ENCODE measurements at places on chromosomes 3 and 15.
A peak's percentile ranks its signal among the peaks of the same experiment; 100 is the strongest.

DNA sequence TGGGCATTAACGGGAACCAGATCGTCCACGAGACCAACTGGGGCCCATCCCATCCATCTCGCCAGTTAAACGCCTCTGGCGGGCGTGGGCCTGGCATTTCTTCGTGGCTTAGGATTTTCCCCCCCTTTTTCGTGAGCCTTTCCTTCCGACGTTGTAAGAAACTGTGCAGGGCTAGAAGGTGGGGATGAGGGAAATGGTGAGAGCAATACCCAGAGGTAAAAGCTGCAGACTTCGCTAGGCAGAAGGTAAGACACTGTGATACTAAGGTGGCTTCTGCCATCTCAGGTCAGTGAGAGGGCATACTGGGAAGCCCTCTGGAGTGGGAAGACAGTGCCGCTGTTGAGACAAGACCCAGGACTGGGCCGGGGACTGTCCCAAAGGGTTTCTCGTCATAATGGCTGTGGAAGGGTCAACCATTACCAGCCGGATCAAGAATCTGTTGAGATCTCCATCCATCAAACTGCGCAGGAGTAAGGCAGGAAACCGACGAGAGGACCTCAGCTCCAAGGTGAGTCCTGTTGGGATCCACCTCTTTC is 666 bp downstream of the MAPKBP1 start:
- DNase-seq = no peak

DNA sequence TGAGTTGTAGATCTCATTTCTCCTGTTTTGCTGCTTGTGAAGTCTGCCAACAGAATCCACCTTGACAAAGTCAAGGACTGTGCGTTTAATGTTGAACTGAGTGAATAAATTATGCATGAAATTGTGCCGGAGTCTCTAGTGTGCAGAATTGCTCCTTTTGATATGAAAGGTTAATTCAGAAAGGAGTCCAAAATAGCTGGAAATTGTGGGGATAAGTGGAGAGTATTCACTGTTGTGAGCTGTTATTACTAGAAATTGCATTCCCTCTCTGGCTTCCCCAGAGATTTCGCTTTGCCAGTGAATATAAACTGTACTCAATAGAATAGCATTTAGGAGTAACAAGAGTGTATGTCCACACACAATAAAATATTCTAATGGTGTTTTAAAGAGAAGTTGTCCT is 43.1 kb downstream of the SAMMSON start:
- no peak for DNase-seq

- DNase-seq = no peak
Measured at GRCh38 chr3:28646435-28646834, 297.8 kb upstream of the AZI2 start.

GRCh38 chr15:58530056-58530590 is 98.3 kb downstream of the LIPC start:
- no peak for DNase-seq

DNA sequence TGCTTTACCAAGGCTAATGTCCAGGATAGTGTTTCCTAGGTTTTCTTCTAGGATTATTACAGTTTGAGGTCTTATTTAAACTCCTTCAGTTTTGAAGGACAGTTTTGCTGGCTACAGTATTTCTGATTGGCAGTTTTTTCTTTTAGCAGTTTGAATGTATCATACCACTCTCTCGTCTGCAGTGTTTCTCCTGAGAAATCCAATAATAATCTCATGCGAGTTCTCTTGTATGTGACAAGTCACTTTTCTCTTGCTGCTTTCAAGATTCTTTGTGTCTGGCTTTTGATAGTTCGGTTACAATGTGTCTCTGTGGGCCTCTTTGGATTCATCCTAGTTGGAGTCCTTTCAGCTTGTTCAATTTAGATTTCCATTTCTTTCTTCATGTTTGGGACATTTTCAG is 53.0 kb upstream of the EHHADH start:
- DNase-seq = no peak

GRCh38 chr3:160856450-160856849 is 100.4 kb downstream of the PPM1L start:
- no peak for DNase-seq

- no peak for DNase-seq
Measured at GRCh38 chr15:62618432-62618831, 424.1 kb upstream of the TPM1 start.

DNA sequence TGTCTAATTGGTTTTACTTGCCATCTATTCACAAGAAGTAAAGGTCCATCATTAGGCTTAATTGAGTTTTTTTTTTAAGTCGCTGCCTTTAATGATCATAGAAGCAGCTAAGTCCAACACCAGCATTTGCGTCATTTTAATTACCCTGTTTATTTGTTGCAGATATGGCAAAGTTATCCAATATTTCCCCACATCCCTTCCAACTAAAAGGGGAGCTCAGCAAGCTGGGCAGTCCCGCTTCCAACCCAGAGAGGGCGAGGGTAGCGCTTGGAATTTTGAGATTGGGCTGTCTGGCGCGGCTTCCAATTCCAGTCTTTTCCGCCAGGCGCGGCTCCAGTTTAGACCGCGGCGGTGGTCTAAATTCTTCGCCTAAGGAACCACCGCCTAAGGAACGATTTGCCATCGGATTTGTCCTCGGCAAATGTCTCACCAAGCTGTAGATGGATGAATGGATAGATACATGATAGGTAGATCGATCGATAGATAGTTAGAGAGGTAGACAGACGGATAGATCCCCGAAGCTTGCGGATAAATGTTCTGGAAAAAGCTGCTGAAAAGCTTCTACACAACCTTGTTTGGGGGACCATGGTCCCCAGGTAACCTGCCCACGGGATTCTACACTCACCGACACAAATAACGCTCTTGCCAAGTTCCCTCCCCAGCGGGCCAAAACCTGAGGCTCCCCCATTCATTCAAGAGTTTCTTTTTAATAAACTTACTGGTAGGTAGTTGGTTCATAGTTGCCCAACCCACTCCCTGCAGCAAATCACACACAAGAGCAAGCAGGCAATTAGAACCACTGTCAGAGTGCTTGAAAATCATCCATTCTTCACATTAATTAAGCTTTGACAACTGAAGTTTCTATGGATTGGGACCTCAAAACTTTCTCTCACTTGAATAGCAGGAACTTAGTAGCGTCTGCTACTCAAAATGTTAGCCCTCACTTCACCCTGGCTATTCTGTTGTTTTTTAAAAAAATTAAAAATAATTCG is 49.1 kb downstream of the ZIC4 start:
- DNase-seq = no peak

DNA sequence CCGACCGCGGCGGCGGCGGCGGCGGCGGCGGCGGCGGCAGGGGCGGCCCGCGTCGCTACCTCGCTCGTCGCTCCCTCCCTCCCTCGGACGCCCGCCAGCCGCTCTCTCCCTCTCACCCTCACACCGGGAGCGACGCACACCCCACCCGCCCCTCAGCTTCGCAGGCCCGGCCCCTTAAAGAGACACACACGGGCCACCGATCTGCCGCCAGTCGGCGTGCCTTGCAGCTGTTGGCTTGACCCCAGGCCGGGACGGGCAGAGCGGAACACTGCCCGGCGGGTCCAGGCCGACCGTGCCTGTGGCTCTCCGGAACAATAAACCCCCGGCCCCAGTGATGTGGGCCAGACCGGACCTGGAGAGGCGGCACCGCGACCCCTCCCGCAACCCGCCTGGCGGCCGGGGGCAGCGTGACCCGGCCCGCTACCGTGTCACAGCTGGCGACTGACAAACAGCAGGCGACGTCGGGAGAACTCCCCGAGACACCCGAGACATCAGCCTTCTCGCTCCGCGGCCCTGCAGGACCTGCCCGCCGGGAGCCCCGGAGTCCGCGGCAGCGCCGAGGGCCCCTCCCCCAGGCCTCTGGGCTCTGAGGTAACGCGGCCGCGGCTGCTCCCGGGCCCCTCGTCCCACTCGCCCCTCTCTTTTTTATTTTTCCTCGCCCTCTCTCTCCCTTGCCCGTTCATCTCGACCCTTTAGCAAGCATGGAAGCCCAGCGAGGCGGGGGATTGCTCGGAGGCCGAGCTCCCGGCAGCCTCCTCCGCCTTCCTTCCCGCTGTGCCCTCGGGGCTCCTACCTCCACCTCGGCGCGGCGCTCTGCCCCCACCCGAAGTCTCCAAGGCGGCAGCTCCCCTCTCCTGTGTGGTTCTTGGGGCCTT is at the start of gene SETD2:
SETD2 (minus strand) TSS at position 107 of the 875 bp plus-strand sequence. CDS start 189 bp downstream, outside the sequence.
- DNase-seq = peak; percentile 96
